Body of pancreas (tissue), 4 donors: ENCODE measurements at places on chromosomes 11 and 22. TPM values are rescaled to one million over a fixed set of nuclear protein-coding genes. Genes with fewer than 3 reads are reported as not detected.
A peak's percentile ranks its signal among the peaks of the same experiment; 100 is the strongest.

Gene OR8D1
- not detected for total RNA-seq

- H3K36me3 ChIP-seq = no peaks in the 10 kb centered on the region
- H3K27ac ChIP-seq = peak overlapping the region; percentile 71
- H3K4me3 ChIP-seq = no peak overlapping the region
- DNase-seq = peak; percentile 77
Measured at GRCh38 chr11:117300283-117300663, 9.1 kb downstream of the BACE1-AS start.

DNA sequence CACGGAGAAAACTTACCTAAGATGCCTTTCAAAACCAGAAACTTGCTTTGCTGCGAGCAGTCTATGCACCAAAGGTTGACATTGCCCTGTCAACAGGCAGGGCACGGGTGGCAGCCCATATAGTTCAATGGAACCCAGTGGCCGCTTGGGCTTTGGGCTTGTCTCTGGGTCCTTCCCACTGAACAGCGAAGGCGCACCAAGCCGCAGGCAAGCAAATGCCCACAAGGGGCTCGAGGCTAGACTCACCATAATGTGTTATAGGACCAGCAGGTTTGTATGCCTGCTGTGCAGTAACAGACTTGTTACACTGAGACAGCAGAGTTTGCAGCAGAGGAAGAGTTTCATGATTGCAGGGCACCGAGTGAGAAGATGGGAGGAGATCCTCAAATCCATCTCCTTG, 20.3 kb downstream of the CLDN5 start:
- H3K4me3 ChIP-seq = no peak overlapping the region
- no peak overlapping the region for H3K27ac ChIP-seq
- no peaks in the 10 kb centered on the region for H3K36me3 ChIP-seq
- no peaks in the 10 kb centered on the region for H3K27me3 ChIP-seq
- H3K4me1 ChIP-seq = no peaks in the 10 kb centered on the region

Gene LMNTD2
- total RNA-seq = 12.9 TPM

Gene C11orf91
- total RNA-seq = not detected

DNA sequence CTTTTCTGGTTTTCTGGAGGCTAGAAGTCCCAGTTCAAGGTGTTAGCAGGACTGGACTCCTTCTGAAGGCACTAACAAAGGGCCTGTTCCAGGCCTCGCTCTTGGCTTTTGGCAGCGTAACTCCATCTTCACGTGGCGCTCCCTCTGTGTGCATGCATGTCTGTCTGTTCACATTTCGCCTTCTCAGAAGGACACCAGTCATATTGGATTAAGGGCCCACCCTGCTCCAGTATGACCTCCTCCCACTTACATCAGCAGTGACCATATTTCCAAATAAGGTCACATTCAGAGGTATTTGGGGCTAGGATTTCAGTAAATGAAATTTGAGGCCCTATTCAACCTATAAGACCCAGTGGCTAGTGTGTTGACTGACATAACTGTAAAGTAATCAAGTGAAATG, 20.0 kb downstream of the APLP2 start:
- H3K27me3 ChIP-seq = no peaks in the 10 kb centered on the region
- no peak overlapping the region for H3K27ac ChIP-seq
- no peak for DNase-seq
- peaks cover 26% of the 10 kb centered on the region for H3K4me1 ChIP-seq
- no peaks in the 10 kb centered on the region for H3K36me3 ChIP-seq

GRCh38 chr22:40721266-40721665, 42.0 kb downstream of the MCHR1 start:
- DNase-seq = no peak
- H3K4me1 ChIP-seq = no peaks in the 10 kb centered on the region
- no peaks in the 10 kb centered on the region for H3K36me3 ChIP-seq
- H3K27ac ChIP-seq = peak overlapping the region; percentile 52
- H3K27me3 ChIP-seq = no peaks in the 10 kb centered on the region

GRCh38 chr22:19705181-19705934, 8.9 kb upstream of the SEPTIN5 start:
- H3K4me1 ChIP-seq = no peaks in the 10 kb centered on the region
- no peaks in the 10 kb centered on the region for H3K36me3 ChIP-seq
- H3K4me3 ChIP-seq = no peak overlapping the region
- no peaks in the 10 kb centered on the region for H3K27me3 ChIP-seq

GRCh38 chr11:101786421-101786820, 128.4 kb upstream of the CEP126 start:
- H3K36me3 ChIP-seq = no peaks in the 10 kb centered on the region
- H3K4me3 ChIP-seq = no peak overlapping the region
- no peaks in the 10 kb centered on the region for H3K27me3 ChIP-seq
- DNase-seq = no peak

Gene CCDC157
- total RNA-seq = 10.5 TPM

Gene IFITM10
- total RNA-seq = not detected

Gene GLYAT
- not detected for total RNA-seq

Gene OR5I1
- total RNA-seq = not detected

Gene ZNF280A
- not detected for total RNA-seq

DNA sequence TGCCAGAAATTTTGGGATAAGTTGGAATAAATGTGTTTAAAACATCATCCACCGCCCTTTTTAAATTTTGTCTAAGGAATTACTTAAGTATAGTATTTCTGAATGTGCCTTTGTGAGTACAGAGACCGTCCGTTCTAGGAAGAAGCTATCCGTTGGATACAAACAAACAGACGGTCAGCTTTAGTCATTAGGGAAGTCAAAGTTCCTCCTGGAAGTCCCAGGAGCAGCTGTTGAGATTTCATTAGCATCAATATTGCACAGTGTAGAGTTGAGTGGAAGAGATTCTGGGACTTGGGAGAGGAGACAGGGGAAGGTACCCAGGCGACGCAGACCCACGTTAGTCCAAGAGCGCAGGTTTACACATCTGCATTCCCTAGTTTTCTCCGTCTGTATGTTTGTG, 15.7 kb upstream of the ADSL start:
- peaks cover 5% of the 10 kb centered on the region for H3K4me1 ChIP-seq
- H3K4me3 ChIP-seq = no peak overlapping the region
- H3K36me3 ChIP-seq = peaks cover 3% of the 10 kb centered on the region
- no peak overlapping the region for H3K27ac ChIP-seq
- no peak for DNase-seq

Gene ARFGAP2
- 212 TPM for total RNA-seq

- H3K36me3 ChIP-seq = no peaks in the 10 kb centered on the region
- H3K27me3 ChIP-seq = no peaks in the 10 kb centered on the region
- peaks cover 6% of the 10 kb centered on the region for H3K4me1 ChIP-seq
Measured at GRCh38 chr22:23399367-23400285, 180.5 kb downstream of the IGLL1 start.

GRCh38 chr11:12979928-12980689, 29.0 kb upstream of the RASSF10 start:
- DNase-seq = no peak
- H3K27me3 ChIP-seq = no peaks in the 10 kb centered on the region
- no peak overlapping the region for H3K27ac ChIP-seq

- no peaks in the 10 kb centered on the region for H3K36me3 ChIP-seq
- peaks cover 29% of the 10 kb centered on the region for H3K4me1 ChIP-seq
- H3K27ac ChIP-seq = peak overlapping the region; percentile 88
- DNase-seq = no peak
- no peaks in the 10 kb centered on the region for H3K27me3 ChIP-seq
Measured at GRCh38 chr11:46243796-46244109, 33.7 kb upstream of the CREB3L1 start.

DNA sequence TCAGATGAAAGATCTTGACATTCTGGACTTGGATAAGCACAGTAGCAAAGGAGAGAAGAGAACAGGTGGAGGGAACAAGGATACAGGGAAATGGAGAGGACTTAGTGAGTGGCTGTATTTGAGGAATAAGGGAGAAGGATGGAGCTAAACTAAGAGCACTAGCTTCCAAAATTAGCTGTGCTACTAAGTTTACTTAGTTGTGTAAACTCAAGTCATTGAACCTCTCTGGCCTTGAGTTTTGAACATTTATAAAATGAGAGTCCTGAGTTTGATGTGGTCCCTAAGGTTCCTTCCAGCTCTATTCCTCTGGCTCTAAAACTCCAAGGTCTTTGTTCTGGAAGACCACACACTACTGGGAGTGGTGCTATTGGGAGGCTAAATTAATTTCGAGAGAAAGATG, 100.7 kb downstream of the TRIM44 start:
- H3K4me3 ChIP-seq = no peak overlapping the region
- no peaks in the 10 kb centered on the region for H3K36me3 ChIP-seq
- DNase-seq = no peak
- peaks cover 35% of the 10 kb centered on the region for H3K4me1 ChIP-seq
- H3K27me3 ChIP-seq = no peaks in the 10 kb centered on the region

Gene CRYBB1
- not detected for total RNA-seq

GRCh38 chr11:26551186-26551801, 20.8 kb downstream of the MUC15 start:
- H3K27ac ChIP-seq = no peak overlapping the region
- H3K36me3 ChIP-seq = no peaks in the 10 kb centered on the region
- no peaks in the 10 kb centered on the region for H3K4me1 ChIP-seq
- H3K4me3 ChIP-seq = no peak overlapping the region

DNA sequence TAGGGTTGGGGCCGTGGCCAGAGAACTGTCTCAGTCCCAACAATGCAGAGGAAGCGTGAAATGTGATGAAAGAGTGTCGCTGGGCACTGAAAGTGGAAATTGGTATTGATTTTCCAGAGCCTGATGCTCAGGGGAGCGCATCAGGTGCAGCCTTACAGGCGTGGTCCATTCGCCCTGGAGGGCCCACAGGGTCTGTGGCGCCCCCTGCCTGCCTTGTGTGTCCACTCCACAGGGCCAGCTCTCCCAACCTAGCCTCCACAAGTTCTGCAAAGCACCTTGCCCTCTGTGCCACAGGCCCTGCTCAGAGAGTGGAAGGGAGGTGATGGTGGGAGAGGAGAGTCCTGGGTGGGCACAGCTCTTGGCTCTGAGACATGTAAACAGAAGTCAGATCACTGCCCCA, 54.9 kb upstream of the LMO1 start:
- H3K36me3 ChIP-seq = no peaks in the 10 kb centered on the region
- H3K4me3 ChIP-seq = no peak overlapping the region
- no peak overlapping the region for H3K27ac ChIP-seq
- no peaks in the 10 kb centered on the region for H3K4me1 ChIP-seq
- no peaks in the 10 kb centered on the region for H3K27me3 ChIP-seq
- no peak for DNase-seq

DNA sequence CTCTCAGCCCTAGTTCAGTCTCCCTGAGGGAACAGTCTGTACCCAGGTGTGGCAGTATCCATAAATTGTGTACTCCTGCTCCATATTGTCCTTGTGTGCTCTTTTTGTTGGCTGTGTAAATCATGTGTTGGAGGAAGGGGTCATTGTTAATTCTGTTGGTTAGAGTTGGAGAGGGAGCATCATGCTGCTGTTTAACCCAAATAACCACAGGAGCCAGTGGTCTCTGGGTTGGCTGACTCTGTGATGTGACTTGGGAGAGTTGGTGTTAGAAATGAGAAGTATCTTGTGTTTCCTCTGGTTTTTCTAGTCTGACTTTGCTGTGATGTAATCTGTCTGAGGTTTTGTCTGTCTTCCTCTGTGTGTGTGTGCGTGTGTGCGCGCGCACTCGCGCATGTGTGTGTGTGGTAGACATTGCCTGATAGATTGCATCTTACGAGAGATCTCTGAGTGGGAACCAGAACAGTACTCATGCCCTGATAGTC, 30.5 kb downstream of the CTNND1 start:
- H3K36me3 ChIP-seq = peaks cover 6% of the 10 kb centered on the region
- no peaks in the 10 kb centered on the region for H3K27me3 ChIP-seq
- H3K4me1 ChIP-seq = peaks cover 60% of the 10 kb centered on the region
- H3K4me3 ChIP-seq = no peak overlapping the region
- H3K27ac ChIP-seq = peak overlapping the region; percentile 20
- peak; percentile 37 for DNase-seq

GRCh38 chr11:25163421-25163820, 666.6 kb downstream of the LUZP2 start:
- no peak for DNase-seq
- H3K27me3 ChIP-seq = no peaks in the 10 kb centered on the region
- no peaks in the 10 kb centered on the region for H3K4me1 ChIP-seq
- H3K36me3 ChIP-seq = no peaks in the 10 kb centered on the region
- no peak overlapping the region for H3K27ac ChIP-seq

Gene EIF3D
- total RNA-seq = 177 TPM

Gene C11orf87
- not detected for total RNA-seq

DNA sequence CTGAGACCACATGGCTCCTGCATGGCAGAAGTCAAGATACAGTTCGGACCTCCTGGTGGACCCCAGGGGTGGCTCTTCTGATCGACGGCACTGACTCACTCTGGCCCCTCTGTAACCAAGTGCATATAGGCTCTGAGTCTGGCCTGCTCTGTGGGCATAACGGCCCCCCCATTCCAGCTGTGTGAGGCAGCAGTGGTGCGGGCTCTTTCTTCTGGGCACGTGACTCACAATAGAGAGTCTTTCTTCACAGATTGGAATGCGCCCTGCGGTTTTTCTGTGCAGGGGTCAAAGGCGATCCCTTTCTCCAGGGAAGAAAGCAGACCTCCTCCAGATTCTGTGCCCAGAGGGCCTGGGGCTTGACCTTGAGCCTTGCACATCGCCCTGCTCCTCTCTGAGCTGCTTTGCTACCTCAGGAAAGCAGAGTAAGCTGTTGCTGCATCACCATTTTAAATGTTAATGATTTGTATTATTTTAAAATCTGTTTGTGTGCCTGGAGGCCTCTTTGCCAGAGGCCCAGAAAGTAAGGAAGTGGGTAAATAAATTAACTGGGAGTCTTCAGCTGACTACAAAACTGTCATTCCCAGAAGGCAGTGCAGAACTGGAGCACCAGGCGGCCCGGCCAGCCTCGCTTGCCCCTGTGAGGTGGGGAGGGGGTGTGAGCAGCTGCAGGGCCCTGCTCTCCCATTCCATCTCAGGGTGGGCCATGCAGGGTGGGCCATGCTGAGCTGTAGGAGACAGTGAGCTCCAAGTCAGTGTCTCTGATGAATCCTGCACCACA, 199.0 kb downstream of the GRIK4 start:
- H3K4me3 ChIP-seq = no peak overlapping the region
- no peak overlapping the region for H3K27ac ChIP-seq
- no peaks in the 10 kb centered on the region for H3K36me3 ChIP-seq

Gene LSP1
- total RNA-seq = 9.9 TPM

DNA sequence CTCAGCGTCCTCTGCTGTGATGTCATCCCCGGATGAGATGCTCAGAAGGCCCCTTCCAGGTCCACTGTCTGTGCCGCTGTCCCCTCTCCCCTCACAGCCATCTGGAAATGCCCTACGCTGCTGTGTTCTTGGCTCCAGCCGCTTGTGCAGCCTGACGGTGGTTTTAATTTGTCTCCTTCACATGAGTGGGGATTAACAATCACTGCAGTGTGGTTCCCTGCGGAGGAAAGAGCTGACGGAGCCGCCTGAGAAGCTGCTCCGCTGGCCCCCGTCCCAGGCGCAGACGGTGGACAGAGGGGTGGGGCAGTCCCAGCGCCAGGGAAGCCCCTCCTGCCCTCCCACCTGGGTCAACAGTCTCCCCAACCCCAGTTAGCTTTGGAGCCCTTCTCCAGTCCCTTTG, 67.5 kb upstream of the PHF21B start:
- no peaks in the 10 kb centered on the region for H3K27me3 ChIP-seq
- no peak overlapping the region for H3K27ac ChIP-seq
- no peak for DNase-seq
- no peak overlapping the region for H3K4me3 ChIP-seq
